ENCODE measurements at places on chromosomes 12 and 14.

DNA sequence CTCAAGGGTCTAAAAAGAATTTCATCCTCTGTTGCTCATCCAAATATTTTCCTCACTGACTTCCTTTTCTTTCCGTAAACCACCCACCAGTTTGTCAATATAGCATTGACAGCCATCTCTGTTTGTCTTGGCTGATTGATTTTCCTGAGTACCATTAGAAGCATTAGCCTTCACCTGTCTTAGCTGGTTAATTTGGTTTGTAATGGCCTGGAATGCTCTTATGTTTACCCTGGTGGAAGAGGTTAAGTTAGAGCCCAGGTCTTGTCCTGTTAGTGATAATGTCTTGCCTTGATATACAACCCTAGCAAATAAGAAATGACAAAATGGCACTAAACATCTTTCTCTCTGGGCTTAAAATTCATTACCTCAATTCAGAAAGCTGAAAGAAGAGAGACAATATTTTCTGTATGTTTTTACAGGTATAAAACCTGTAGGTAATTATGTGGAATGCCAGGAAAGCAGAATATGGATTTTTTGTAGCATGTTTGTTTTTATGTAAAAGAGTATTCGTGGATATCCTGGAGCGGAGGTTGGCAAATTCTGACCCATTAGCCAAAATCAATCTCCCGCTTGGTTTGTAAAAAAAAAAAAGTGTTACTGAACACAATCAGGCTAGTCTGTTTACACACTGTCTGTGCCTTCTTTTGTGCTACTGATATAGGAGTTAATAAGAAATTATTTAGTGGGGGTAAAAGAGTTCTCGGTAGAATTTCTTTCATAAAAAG lies 224.4 kb upstream of the DAAM1 start:
- no peak for DNase-seq

DNA sequence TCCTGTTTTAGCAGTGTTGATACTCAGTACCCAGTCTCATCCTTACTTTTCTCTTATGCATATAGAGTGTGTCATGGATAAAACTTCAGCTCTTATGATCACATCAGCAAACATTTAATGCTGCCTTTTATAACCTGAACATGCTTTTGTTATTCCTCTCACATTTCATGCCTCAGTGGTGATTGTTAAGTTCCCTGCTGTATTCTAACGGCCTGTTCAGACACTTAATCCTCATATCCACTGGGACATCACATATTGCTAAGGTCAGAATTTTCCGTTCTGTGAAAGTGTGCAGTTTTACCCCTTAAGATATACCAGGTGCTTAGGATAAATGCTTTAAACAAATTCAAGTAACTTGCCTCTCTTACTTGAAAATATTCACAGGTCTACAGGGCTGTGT lies 268.7 kb upstream of the SEL1L start:
- DNase-seq = no peak

DNA sequence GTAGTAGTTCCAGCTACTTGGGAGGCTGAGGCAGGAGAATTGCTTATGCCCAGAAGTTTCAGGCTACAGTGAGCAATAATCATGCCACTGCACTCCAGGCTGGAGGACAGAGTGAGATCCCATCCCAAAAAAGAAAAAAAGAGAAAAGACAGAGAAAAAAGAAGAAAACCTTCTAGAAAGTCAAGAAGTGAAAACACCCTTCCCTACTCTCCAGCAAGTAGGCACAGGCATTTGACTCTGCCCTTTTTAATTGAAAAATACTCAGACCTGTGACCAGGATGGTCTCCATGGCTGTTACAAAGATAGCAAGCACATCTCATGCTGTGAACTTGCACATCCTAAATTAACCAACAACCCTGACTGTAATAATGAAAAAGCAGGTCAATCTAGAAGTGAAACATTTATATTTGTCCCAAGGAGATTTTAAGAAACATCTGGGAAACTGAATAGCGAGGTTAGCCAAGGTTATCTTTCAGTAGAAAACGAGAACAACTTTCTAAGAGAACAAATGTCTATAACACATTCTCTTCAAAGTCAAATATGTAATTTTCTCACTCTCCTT lies 2.0 kb downstream of the TMTC1 start:
- DNase-seq = no peak

GRCh38 chr12:53217931-53218307 lies 10.9 kb upstream of the ITGB7 start:
- DNase-seq = no peak

GRCh38 chr12:87809916-87810315 lies 219.3 kb downstream of the C12orf50 start:
- DNase-seq = no peak

DNA sequence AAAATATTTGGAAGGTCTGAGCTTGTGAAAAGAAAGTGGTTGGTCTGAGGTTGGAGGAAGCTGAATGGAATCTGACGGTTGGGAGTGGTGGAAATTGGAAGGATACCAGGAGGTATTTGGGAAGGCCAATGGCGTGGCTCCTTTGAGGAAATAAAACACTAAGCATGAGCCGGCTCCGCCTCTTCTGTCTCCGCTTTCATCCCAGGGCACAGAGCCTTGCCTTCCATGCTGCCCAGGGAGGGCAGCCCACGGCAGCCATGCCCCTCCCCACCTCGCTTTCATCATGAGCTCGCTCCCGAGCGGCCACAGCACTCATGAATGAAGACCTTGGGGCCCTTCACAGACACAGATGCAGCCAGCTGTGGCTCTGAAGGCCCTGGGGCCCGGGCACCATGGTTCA lies 36.2 kb downstream of the HSP90AA1 start:
- DNase-seq = no peak

- no peak for DNase-seq
Measured at GRCh38 chr12:4563336-4563735, 1.3 kb downstream of the DYRK4 start.

GRCh38 chr12:31017535-31017934 lies 56.1 kb upstream of the DDX11 start:
- DNase-seq = no peak

DNA sequence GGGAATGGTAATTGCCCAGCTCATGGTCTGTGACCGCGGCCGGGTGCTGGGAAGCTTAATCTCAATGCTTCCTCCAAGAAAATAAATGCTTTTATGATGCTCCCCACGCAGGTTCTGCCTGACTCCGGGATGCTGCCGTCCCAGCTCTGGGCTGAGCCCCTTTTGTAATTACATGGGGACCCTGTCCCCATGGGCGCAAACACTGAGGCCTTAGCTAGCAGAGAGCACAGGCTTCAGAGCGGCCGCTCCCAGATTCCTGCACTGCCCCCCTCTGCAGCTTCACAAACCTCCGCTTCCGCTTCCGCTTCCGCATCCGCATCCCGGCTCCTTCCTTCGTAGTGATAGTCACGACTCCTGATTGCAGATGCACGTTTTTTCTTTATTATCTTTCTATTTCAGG lies 129.5 kb downstream of the KIF26A start:
- no peak for DNase-seq

DNA sequence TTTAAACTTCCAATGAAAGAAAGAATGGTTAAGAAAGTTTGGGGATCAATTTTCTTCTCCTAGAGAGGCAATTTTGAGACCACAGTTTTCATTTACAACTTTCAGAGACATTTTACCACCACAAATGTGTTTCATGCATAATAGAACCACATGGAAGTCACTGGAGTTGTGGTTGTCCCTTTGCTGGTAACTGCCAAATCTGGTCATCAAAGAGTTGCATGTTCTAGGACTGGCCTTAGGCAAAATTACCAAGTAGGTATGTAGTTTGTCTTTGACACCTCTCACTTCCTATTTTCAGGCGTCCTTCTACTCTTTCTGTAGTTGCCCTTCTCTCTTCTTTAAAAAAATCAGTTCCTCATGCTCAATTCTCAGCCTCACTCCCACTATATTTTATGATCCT lies 54.3 kb upstream of the TMX1 start:
- DNase-seq = no peak

- DNase-seq = no peak
Measured at GRCh38 chr12:111211910-111212757, 156.8 kb downstream of the PHETA1 start.

GRCh38 chr12:58346032-58346632 lies 404.8 kb downstream of the ATP23 start:
- DNase-seq = no peak

DNA sequence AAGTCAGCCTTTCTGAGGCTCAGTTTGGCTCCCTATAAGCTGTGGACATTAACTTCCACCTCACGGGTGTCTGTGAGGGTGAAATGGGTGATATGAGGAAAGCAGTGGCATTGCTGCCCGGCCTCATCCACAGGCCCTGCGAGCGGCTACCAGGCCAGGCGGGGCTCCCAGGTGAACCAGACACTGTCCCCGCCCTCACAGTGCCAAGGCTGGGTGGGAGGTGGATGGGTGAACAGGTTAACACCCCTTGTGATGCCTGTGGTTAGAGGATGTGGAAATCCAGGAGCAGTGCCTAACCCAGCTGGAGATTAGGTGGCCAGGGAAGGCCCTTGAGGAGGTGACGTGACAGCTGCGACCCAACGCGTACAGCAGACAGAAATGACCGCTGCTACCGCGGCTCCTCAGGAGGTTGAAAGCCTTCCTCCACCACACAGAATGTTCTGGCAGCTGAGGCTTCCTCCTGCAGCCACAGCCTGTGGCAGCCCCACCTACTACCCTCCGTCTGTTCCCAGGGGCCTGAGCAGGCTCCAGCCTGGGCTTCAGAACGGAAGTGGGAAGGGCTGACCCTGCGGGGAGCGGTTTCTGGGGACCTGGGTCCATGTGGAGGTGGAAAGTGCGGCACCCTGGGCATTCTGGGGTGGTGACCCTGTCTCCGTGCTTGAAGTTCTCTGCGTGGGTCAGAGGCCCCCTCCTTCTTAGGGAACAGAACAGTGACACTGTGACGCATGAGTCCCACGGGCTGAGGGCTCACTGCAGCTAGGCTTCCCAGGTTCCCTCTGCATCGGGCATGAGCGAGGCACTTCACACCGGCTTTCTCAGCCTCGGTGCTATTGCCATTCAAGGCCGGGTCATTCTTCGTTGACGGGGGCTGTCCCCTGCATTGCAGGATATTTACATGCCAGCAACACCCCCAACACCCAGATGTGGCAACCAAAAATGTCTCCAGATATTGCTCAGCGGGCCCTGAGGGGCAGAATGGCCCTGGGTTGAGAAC lies 9.7 kb downstream of the MMAB start:
- DNase-seq = no peak

GRCh38 chr12:112347581-112347982 lies 34.6 kb downstream of the HECTD4 start:
- no peak for DNase-seq

GRCh38 chr14:51822499-51822898 lies 37.9 kb upstream of the GNG2 start:
- no peak for DNase-seq

DNA sequence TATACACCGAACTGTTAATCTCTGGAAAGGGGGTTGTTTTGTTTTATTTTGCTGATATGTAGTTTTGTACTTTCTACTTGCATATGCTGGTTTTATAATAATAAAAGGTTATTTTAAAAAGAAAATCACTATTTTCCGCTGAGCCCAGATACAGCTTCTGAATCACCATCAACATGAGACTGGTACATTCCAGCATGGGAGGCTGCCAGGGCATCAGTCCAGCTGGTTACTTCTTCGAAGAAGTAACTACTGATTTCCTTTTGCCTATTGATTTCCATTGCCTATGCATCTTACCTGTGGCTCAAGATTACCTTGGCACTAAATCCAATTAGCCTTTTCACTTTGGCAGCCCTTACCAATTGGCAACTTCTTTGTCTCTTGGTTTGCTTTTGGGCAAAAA lies 11.7 kb upstream of the OSBPL8 start:
- no peak for DNase-seq

DNA sequence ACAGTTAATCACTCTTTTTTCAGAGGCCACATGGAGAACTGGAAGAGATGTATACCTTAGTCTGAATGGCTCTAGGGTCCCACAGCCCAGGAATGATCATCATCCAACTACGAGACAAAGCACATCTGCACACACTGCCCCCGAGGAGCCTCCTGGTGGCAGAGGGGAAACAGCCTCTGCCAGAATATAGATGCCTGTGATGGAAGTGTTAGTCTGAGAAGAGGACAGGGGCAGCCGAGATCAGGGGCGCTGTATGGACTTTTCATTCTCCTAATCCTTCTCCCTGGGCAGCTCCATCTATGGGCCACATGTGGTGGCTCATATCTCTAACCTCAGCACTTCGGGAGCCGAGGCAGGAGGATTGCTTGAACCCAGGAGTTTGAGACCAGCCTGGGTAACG lies 82.8 kb upstream of the CAPRIN2 start:
- DNase-seq = no peak

GRCh38 chr12:10339053-10339840 lies 31.6 kb downstream of the KLRD1 start:
- no peak for DNase-seq

DNA sequence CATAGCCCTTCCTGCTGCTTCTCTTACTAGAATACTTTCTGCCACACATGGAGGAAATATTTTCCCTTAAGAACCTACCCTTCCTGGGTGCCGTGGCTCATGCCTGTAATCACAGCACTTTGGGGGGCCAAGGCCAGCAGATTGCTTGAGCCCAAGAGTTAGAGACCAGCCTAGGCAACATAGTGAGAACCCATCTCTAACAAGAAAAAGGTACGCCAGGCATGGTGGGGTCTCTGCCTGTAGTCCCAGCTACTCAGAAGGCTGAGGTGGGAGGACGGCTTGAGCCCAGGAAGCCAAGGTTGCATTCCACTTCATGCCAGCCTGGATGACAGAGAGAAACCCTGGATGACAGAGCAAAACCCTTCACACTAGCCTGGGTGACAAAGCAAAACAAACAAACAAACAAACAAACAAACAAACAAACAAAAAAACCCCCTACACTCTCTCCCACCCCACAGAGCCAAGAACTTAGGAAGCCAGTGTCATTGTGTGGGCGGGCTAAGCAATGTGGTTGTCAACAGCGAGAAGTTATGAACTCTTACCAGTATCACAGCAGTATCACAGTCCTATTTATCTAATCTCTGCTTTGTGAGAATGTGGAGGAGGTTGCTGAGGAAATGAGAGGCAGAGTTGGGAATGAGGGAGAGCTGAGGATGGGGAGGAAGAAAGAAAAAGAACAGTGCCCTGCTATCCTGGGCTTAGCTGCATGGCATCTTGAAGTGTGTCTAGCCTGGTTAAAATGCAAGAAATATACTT lies 53.8 kb upstream of the CLEC14A start:
- no peak for DNase-seq

GRCh38 chr14:91883753-91884152 lies 16.4 kb upstream of the TC2N start:
- DNase-seq = no peak

DNA sequence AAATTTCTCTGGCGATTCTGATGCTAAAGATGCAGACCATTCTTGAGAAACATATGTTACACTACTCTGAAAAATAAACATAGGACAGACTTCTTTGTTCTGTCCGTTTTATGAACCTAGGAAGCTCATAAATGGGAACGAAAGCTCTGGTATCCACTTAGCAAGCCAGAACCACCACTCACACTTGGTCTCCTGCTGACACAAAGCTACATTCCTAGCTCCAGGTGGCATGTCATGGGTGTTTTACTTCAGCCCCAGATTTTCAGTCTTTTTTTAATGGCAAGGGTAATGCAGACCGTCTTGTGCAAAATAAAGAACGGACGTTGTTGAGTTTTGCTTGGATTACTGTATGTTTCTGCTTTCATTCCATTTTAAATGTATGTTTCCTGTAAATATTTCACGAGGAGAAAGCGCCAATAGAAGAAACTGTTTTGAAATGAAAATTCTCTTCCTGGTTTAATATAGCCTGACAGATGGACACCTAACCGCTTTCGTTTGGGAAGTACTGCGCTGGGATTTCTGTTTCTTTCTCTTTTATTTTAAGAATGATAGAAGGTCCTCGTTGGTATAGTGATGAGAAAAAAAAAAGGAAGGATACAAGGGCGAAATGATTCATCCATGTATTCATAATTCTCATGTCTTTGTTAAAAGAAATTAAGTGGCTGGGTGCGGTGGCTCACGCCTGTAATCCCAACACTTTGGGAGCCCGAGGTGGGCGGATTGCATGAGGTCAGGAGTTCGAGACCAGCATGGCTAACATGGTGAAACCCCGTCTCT lies 871 bp upstream of the COQ5 start:
- DNase-seq = no peak

All from NCI-H1436 treated with DMSO at 0.1 percent for 48 hours (cell line).